ENCODE measurements at places on chromosomes 6 and 20. TPM values are rescaled to one million over a fixed set of nuclear protein-coding genes. Genes with fewer than 3 reads are reported as not detected.

The HLA-DQA2 gene
- 11.6 TPM for total RNA-seq

The EPHA7 gene
- total RNA-seq = not detected

The TP53TG5 gene
- total RNA-seq = not detected

The SNX3 gene
- total RNA-seq = 67.9 TPM

The AGPAT1 gene
- total RNA-seq = 38.6 TPM

All from activated CD8-positive, alpha-beta memory T cell treated with anti-CD3 and anti-CD28 coated beads, Interleukin-2, amount 10 ng/mL, durations not matched to agents 7 days and 5 days (primary cell).